ENCODE measurements at places on chromosomes 16 and 17. TPM values are rescaled to one million over a fixed set of nuclear protein-coding genes. Genes with fewer than 3 reads are reported as not detected.

Gene SEZ6L2
- total RNA-seq: 4.8 TPM

Gene MVD
- total RNA-seq: 42.0 TPM

Gene PSME3
- total RNA-seq: 86.5 TPM

Gene MYH1
- not detected for total RNA-seq

Gene C17orf113
- total RNA-seq: 0.64 TPM

Gene BTBD17
- not detected for total RNA-seq

Gene LRRC37A3
- 11.0 TPM for total RNA-seq

Gene KRTAP9-2
- total RNA-seq: not detected

Gene TP53TG3B
- not detected for total RNA-seq

Gene MT3
- total RNA-seq: not detected

Measured in nasal cavity respiratory epithelium epithelial cell of viscerocranial mucosa (primary cell).